Activated CD4-positive, alpha-beta T cell treated with anti-CD3 and anti-CD28 coated beads, Interleukin-10, Interleukin-2, amounts not matched to agents 100 ng/mL and 50 ng/mL, durations not matched to agents 16 hours and 8 hours (primary cell): ENCODE measurements at places on chromosomes 7 and 10.

DNA sequence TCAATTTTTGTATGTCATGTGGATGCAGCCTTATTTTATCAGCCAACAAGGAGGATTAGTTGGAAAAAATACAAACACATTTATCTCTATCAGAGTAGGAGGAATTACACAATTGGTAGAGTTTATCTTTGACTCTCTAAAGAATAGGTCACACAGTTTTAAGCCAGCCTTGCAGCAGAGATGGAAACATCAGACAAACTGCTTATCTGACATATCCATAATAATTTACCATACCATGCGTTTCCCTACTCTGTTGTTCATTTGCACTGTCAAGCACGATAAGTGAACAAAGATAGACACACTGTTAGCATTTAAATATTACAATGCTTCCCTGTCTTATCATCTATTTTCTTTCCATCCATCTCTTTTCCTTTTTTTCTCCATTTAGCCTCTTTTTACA is 283.7 kb upstream of the SMIM30 start:
- no peak for DNase-seq

DNA sequence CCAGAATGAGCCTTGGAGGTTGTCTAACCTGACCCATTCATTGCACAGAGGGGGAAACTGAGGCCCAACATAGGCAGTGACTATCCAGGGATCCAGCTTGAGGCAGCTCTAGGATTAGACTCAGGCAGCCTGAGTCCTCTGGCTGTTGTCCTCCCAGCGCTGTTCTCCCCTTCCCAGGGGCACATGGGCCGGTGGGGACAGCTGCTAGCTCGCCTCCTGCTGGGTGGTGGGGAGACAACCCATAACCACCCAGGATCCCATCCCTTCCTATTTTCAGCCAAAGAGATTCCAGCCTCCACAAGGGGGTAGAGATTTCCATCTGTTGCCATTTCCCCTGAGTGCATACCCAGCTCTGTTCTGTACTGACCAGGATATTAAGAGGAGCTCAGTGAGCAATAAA is 145.1 kb upstream of the GPR26 start:
- no peak for DNase-seq

DNA sequence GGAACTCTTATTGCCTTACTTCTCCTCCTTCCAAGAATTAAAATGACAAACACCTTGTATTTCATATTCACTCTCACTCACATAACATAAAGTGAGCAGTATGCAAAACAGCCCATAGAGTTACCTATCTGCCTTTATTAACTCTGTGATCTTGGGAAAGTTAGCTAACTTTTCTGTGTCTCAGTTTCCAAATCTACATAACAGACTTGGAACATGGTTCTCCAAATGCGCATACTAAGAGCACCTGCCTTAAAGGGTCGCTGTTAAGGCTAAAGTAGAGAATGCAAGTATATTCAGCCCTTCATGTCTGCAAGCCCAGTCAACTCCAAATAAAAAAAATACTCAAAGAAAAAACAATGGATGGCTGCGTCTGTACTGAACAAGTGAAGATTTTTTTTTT is 121.8 kb upstream of the C1QL3 start:
- DNase-seq, result no peak

- no peak for DNase-seq
These were observed 36.6 kb downstream of the SRRM3 start for GRCh38 chr7:76238326-76238725.

DNA sequence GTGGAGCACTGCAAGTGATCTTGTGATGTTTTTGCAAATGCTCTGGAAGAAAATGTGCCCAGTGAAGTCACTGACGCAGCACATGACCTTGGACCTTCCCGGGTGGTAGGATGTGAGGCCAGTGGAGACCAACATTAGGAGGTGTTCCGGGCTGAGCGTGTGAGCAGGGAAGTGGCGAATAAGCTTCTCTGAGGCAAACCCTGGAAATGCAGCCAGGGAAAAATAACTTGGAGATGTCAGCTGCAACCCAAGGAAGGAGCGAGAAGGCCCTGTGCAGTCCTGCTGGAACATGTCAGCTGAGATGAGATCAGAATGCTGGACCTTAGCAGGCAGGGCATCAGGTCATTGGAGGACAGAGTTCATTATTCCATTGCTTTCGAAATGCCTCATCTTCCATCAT is 18.6 kb upstream of the SDK1 start:
- no peak for DNase-seq

GRCh38 chr7:38628630-38629385 is 2.4 kb downstream of the AMPH start:
- DNase-seq, result no peak

- DNase-seq, result no peak
These were observed 60.2 kb downstream of the SEMA3E start for GRCh38 chr7:83588602-83589240.

- no peak for DNase-seq
These were observed 19.0 kb upstream of the ASZ1 start for GRCh38 chr7:117446220-117446815.

- DNase-seq, result no peak
These were observed 116.3 kb upstream of the RET start for GRCh38 chr10:42960491-42960990.

GRCh38 chr7:122919643-122920181 is 33.5 kb upstream of the CADPS2 start:
- DNase-seq, result no peak

GRCh38 chr10:75761289-75761688 is 329.9 kb downstream of the LRMDA start:
- no peak for DNase-seq

DNA sequence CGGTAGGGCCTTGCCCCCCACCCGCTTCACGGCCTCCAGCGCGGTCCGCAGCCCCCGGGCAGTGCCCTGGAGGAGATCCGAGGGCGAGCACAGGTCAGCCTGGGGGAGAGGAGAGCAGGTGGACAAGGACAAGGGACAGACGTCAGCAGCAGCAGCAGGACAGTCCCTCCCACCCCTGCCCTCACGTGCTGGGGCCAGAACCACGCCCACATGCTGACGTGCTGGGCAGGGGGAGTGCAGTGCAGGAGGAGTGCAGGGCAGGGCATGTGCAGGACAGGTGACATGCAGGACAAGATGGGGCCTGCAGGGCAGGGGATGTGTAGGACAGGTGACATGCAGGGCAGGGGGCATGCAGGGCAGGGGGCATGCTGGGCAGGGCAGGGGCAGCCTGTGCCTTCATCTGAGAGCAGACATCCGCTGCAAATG is 1.5 kb upstream of the SAP25 start:
- no peak for DNase-seq

GRCh38 chr7:105127179-105127578 is 113.2 kb downstream of the KMT2E start:
- no peak for DNase-seq

GRCh38 chr10:92990615-92991014 is 70.0 kb upstream of the CYP26C1 start:
- DNase-seq, result peak; percentile 72

DNA sequence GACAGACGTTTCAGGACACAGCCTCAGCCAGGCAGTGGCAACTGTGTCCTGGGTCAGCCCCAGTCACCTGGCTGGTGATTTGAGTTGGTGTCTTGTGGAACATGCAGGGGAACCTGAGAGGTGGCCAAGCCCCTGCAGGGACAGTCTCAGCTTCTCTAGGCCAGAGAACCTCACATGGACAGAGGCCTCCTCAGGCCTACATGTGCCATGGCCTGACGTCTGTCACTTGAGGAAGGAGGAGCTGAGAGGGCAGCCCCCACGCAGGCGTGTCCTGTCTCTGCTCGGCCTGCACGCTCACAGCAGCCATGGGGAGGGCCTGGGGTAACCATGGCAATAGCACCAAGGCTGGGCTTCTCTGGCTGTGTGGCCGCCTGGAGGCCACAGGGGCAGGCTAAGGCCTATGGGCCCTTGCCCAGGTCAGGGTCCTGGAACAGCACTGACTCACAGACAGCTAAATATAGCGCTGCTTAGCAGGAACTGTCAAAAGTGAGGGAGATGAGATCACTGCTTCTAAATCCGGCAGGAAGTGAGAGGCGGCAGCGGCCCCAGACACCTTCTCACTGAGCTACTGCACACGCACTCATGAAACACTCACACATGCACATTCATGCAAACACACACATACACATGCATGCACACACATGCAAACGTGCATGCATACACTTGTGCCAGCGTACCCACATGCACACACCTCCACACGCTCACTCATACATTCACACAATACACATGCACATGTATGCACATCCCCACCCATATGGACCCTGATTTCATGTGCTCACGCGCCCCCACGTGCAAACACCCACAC is 57.0 kb downstream of the YKT6 start:
- DNase-seq, result peak; percentile 92

DNA sequence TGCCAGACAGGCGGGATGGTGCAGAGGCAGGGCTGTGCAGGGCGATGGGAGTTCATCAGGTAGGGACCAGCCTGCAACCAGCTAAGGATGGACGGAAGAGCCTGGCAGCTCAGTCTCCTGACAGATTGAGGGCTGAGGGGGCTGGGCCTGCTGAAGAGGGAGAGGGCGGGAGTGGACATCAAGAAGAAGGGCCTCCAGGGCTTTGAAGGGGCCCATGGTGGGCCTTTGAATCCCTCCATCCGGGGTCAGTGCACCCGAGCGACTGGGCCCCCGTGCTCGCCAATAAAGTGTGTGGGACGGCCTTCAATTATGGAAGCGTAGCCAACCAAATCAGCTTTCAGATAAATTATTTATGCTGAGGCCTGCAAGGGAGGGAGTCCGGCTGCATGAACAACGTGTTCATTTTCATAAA is 431.2 kb downstream of the RPS24 start:
- no peak for DNase-seq

- no peak for DNase-seq
These were observed 80.2 kb downstream of the ZNF37A start for GRCh38 chr10:38174336-38174735.

DNA sequence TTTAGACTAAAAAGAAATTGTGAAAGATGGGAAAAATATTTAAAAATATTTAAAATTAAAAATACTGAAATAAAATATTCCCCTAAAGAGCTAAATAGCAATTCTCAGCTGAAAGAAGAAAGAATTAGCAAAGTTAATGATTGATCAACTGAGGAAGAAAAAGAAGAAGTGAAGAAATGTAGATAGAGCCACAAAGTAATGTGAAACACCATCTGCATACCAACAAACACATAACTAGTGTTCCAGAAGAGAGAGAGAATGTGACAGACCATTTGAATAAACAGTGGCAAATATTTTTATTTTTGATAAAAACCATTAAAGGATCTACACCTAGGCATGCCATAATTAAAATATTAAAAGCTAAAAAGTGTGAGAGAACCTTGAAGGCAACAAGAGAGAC is 784.5 kb upstream of the ZWINT start:
- DNase-seq, result no peak

DNA sequence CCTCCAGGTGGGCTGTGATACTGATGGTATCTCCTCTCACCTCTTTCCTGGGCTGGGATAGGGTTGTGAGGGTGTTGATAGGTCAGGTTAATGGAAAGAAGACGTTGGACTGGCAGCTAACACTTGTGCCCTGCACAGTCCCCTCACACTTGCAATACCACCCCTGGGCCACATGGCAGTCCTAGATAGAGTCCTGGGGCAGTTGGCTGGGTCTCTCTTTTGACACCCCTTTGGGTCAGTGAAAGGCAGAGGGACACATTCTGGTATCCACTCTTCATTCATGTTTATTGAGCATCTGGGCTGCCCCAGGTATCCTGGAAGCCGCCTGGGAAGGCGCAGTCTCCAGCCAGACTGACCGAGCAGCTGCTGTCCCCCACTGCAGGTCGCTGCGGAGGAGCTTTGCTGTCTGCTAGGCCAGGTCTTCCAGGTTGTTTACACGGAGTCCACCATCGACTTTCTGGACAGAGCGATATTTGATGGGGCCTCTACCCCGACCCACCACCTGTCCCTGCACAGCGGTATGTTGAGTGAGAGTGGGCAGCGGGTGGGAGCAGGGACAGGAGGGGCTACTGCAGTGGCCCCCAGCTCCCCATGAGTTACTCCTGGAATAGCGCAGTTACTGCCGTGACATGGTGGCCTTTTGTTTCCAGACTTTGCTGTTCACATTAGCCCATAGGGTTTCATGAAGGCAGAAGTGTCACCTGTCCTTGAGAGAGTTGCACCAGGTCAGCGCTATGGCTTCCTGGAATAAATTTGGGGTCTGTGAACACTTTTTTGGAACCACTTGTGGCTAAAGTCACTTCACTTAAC is 19.1 kb downstream of the NACAD start:
- DNase-seq, result no peak

GRCh38 chr10:86644794-86645445 is 9.4 kb upstream of the OPN4 start:
- no peak for DNase-seq

DNA sequence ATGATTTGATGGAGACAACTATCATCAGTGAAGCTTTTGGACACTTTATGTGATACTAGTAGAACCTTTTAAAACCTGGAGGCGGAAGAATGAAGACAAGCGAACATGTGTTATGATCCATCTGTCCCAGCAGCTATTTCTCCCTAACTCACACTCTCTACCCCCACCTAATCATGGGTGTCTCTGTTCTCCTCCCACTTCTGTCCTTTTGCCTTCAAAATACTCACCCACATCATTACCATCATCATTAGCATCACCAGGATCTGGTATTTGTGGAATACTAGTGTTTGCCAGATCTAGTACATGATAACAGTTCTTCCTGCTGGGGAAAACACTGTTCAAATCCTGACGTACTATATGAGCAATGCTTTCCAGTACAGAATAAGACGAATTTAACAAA is 287.7 kb downstream of the DOCK4 start:
- no peak for DNase-seq

DNA sequence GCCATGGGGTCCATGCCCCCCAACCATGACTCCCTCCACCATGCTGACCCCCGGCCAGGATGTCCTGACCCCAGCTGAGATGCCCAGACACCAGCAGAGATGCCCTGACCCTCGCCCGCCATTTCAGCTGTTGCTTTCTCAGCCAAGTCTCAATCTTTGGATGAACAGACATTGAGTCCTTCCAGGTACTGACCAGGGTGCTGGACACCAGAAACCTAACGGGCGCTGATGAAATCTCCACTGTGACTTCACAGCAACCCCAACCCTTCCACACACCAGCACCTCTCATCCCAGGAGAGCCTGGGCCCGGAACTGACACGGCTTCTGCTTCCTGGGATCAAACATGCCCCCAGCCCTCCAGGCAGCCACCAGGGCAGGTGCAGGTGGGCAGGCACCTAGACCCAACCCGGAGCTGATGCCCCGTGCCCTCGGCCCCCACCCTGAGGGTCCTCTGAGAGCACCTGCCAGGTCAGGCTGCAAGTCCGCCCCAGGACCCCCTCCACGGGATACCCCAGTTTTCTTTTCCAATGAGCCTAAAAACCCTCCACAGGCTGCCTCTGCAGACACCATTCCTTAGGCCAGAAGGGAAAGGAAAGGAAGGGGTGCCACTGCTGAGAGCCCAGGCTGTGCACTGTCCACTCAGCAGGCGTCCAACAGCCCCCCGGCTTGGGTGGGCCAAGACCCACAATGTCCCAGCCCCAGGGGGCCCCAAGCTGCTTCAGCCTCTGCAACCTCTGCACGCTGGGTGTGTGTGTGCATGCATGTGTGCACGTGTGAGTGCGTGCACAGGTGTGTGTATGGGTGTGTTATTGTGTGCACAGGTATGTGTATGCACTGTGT is 43.4 kb upstream of the PDGFA start:
- no peak for DNase-seq

DNA sequence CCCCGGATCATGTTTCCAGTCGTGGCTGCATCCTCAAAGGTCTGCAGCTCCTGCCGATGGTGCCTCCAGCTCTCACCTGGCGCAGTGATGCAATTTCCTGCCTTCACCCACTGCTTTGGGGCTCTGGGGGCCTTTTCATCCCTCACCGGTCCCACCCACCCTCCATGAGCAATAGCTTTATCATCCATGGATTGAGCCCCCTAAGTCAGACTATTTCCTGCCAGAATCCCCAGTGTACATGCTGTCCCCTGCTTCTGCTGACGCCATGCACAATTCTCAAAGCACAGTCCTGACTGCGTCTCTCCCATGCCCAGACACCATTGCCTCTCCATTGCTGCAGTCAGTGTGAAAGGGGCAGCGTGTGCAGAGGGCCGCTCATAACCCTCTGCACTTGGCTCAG is 49.7 kb downstream of the FAM241B start:
- no peak for DNase-seq
